ENCODE measurements at places on chromosomes 4 and X.

GRCh38 chr4:75248770-75249407, 265.3 kb downstream of the RCHY1 start:
- no peak for DNase-seq

DNA sequence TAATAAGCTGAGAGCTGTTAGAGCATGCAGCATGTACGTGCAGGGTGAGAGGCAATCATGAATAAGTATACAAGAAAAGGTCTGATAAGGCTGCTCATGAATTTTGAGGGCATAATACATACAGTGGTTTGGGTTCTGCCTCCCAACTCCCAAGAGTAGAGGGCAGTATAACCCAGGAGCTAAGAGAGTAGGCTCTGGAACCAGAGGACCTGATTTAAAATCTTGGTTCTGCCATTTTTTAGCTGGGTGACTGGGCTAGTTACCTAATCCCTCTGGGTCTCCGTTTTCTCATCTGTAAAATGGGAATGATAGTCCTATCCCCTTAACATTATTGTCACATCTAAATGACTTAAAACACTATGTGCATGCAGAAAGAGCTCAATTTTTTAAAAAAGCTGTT, 85.3 kb downstream of the LNX1 start:
- DNase-seq = no peak

DNA sequence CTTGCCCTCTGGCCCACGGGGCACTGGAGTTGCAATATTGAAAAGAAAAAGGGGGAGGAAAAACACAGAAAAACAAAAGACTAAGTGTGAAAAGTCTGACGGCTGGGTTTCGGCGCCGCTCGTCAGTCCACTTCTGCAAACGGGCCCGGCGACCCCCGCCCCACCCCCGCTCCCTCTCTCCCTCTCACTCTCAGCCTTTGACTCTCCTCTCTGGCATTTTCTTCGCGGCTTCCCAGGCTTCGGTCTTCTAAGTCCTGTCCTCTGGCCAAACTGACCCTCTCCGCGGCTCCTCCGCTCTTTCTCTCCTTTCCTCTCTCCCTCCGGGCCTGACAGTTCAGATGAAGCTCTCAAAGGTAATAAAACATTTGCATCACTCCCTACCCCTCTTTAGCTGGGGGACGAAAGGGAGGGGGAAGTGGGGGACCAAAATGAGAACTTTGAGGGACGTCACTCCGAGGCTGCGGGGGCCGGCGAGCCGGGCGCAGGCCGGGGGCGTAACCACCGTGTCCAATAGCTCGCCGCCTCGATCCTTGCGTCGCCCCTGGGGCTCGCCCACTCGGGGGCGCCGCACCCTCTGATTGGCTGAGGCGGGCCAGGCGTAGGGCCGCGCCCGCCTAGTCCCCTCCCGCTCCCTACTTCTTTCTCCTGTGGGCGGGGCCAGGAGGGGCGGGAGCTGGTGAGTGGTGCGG, at the start of gene NKX6-1:
Gene NKX6-1, minus strand, starts transcription at position 358 of the 689 bp plus-strand sequence. CDS start 1,064 bp downstream, outside the sequence.
- DNase-seq = no peak

DNA sequence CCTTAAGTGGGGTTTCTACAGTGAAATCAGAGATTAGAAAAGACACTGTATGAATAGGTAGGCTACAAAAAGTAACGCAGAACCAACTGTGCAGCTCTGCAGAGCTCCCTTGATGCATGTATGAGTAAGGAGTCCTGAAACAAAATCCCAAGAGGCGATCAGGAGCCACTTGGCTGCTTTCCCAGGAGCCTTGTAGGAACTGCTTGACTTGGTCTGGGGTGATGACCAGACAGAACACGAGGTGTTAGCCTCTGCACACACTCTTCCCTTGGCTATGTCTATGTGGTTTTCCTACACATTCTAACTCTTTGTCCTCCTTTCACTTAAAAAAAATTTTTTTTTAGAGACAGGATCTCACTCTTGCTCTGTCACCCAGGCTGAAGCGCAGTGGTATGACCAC, 22.8 kb upstream of the AP1S2 start:
- DNase-seq = no peak

- no peak for DNase-seq
These were observed 92.1 kb upstream of the ZCCHC13 start for GRCh38 chrX:74211911-74212310.

DNA sequence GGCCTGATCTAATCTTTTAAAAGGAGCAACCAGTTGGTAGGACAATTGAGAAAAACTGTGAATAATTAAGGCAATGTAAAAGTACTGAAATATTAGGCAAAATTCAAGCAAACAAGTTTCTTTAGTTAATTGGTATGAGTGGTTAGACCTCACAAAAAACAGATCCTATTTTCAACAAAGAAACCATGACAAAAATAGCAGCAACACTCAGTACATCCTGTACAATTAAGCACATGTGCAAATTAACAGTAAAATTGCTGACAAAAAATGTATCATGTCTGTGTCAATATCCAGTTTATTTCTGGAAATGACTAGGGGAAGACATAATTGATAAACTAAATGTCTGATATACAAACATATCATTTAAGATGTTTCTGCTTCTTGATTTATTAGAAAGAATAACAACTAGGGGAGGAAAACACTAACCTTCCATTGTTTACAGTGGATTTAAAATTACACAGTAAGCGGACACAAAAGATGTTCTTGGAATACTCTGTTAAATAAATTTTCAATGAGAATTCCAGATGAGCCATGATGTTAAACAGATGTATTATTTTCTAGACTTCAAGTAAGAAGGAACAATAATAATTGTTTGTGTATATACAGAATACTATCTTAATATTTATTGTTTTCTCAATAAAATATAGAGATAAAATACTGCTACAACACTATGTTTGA, 638.9 kb downstream of the SPRY1 start:
- DNase-seq = no peak

- no peak for DNase-seq
These were observed 179.5 kb downstream of the HS6ST2 start for GRCh38 chrX:132778917-132779316.

GRCh38 chr4:38873290-38873944, 5.8 kb downstream of the FAM114A1 start:
- no peak for DNase-seq

- DNase-seq = no peak
These were observed 1973.6 kb upstream of the AGA start for GRCh38 chr4:179415847-179416223.

- no peak for DNase-seq
These were observed at the start of gene GRID2 for GRCh38 chr4:92303621-92304027. Gene GRID2 (plus strand): TSS chr4:92303966.

GRCh38 chr4:128908735-128909134, 99.2 kb downstream of the JADE1 start:
- DNase-seq = no peak

- no peak for DNase-seq
These were observed 183.4 kb downstream of the OPHN1 start for GRCh38 chrX:68249903-68250302.

DNA sequence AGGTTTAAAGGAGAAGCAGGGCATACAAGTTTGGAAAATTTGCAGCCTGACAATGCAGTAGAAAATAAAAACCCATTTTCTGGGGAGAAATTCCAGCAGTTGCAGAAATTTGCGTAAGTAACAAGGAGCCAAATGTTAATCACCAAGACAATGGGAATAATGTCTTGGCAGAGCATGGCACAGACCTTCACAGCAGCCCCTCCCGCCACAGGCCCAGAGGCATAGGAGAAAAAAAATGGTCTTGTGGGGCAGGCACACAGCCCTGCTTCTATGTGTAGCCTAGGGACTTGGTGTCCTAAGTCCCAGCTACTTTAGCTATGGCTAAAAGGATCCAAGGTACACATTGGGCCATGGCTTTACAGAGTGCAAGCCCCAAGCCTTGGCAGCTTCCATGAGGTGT, 65.7 kb downstream of the SPOCK3 start:
- DNase-seq = no peak

DNA sequence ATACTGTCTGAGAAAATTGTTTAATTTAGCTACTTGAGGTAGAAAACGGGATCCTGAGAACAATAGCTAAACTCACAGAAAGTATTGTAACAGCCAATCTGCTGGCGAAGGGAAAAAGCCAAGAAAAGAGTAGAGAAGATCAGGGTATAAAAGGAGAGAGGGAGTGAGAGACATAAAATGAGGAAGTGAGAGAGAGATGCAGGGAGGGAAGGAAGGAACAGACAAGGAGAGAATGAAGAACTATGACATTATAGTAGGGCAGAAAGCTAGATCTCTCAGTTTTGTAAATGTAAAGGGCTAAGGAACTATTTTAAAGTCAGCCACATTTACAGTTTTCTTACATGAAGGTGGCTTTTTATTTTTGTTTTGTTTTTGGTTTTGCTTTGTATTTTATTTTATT, 1.6 kb upstream of the GIMD1 start:
- no peak for DNase-seq

GRCh38 chr4:165625281-165625680, 246.5 kb downstream of the CPE start:
- no peak for DNase-seq

GRCh38 chr4:338759-339097, 1.1 kb downstream of the ZNF141 start:
- DNase-seq = no peak

DNA sequence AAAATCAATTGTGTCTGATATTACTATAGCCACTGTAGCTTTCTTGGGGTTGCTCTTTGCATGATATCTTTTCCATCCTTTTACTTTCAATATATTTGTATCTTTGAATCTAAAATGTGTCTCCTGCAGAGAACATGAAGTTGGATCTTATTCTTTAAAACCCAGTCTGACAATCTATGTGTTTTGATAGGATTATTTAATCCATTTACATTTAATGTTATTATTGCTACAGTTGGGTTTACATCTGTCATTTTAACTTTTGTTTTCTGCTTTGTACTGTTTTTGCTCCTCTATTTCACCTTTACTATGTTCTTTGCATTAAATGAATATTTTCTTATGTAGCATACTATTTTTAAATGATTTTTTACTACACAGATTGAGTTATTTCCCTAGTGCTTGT, 230.9 kb downstream of the ANTXR2 start:
- DNase-seq = no peak

GRCh38 chr4:92136434-92136833, 167.3 kb upstream of the GRID2 start:
- DNase-seq = no peak

DNA sequence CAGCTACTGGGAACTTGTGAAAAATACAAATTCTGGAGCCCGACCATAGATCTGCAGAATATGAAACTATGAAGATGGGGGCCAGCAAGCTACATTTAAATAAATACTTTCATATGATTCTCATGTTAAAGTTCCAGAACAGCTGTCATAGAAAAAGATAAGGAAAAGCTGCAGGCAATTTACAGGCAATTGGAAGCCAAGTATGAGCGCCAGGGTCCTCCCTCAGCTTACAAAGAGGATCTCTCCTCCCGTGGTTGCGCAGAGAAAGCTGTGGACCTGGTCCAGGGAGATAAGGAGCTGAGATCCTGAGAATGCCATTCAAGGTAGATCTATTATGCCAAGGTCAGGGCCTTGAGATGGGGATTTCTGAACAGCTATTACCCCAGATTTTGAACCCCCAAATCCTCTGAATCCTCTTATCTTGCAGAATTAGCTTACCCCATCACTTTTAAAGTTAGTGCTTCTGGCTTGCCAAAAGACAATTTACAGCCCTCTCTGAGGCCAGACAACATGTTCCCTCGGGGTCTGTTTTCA, 25.6 kb upstream of the FRAS1 start:
- no peak for DNase-seq

DNA sequence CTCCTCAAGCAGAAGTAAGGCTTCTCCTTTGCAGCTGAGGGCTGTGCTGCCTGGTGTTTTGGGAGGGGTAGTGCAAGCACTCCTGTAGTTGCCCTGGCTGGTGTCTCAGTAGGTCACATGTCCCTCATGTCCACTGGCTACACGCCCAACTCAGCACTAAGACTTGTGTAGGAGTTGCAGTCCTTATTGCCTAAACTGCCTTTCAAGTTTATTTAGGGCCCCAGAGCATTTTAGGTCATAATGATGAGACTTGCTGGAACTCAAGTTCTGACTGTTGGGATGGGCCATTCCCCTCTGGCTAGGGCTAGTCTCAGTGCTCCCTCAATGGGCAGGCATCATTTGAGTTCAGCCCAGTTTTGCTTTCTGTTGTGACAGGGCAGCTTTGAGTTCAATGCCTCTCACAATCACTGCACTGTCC, 44.1 kb downstream of the PPM1K start:
- DNase-seq = no peak

DNA sequence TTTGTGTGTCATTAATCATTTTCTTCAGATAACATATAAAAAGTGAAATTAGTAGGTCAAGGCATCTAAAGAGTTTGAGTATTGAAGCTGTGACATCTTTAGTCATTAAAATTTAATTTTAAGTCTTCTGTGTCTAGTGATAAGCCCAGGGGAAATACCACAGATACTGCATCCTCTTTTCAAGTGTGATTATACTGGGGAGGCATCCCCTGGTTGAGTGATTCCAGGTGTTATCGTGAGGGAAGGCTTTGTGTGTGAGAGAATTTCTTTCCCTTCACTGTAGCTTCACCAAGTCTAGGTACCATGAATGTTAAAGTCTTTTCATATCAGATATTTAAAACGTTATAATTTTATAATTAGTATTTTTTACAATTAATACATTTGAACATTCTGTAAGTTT, 193.4 kb downstream of the FRAS1 start:
- DNase-seq = no peak

DNA sequence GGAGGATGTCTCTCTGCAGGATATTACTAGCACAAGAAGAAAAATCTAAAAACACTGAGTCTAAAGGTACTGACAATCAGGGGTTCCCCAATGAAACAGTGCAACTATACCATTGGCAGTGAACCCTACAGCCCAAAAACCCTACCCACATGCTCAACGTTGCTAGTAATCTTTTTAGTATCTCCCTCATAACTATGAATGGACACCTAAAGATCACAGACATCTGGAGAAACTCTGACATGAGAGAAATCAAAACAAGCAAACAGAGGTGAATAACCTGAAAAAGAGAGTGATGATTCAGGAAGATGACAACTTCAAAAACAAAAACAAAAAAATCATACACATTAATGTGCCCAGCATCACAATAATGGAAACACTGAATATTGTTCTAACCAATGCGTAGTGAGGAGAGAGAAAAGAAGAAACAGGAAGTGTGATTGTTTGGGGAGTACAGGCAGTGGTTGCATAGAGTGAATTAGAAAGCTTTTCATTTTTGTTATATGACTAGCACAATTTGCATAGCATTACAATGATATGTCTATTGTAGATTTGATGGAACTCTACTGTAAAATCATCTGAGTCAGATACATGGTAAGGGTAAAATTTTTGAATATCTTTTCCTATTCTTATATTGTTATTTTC, 78.9 kb upstream of the FMR1 start:
- DNase-seq = no peak

- no peak for DNase-seq
These were observed 608.3 kb upstream of the PCDH10 start for GRCh38 chr4:132540797-132541196.

GRCh38 chr4:86660401-86660800, 66.3 kb downstream of the PTPN13 start:
- no peak for DNase-seq

GRCh38 chrX:127908384-127908783, 143.8 kb downstream of the ACTRT1 start:
- no peak for DNase-seq
